ENCODE measurements at places on chromosomes 6 and 20. TPM values are rescaled to one million over a fixed set of nuclear protein-coding genes. Genes with fewer than 3 reads are reported as not detected.

GRCh38 chr6:24574809-24575208, 71.2 kb downstream of the KIAA0319 start:
- no peak overlapping the region for H3K27ac ChIP-seq
- peak; percentile 13 for DNase-seq
- H3K36me3 ChIP-seq, result no peaks in the 10 kb centered on the region
- H3K4me1 ChIP-seq, result no peaks in the 10 kb centered on the region

DNA sequence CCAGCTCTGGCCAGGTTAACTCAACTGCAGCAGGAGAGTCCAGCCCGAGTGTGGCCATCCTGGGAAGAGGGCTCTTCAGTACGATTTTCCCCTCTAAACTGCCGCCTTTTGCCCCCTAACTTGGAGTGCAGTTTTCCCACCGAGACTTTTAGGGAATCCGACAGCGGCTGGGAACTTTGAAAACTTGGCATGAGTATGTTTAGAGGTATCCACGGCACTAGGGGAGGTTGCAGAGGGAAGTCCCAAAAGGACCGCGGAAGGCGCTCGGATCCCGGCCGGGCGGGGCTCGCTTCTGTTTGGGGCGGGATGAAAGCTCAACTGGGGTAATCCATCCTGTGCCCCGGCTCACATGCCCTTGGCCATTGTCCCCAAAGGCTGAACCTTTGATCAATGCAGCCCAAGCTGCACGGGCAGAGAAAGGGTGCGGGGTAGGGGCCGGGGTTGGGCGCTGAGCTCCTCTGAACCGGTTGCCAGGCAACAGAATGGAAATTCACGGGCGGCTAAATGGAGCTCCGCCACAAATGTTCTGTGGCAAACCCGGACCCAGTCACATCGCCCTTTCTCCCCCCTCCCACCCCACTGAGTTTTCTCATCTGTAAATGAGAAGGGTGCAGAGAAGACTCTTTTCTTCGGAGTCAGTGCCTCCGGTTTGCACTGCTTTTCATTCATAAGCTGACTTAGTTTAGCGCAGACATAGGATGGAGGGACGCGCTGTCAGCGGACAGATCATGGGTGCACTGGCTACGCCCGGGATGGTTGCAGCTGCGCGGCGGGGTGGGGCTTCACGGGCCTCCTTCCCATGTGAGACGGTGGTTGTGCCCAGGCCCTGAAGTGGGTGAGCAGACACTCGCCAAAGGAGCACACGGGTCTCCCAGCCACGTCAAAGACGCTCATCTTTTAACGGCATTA, 2.3 kb downstream of the BMP6 start:
- no peak overlapping the region for H3K27ac ChIP-seq
- DNase-seq, result peak; percentile 22
- H3K4me3 ChIP-seq, result peak overlapping the region; percentile 67
- H3K36me3 ChIP-seq, result no peaks in the 10 kb centered on the region
- peaks cover 58% of the 10 kb centered on the region for H3K4me1 ChIP-seq
- peaks cover 39% of the 10 kb centered on the region for H3K27me3 ChIP-seq

- peak overlapping the region; percentile 42 for H3K4me3 ChIP-seq
- H3K27me3 ChIP-seq, result no peaks in the 10 kb centered on the region
- H3K36me3 ChIP-seq, result no peaks in the 10 kb centered on the region
- H3K4me1 ChIP-seq, result peaks cover 58% of the 10 kb centered on the region
Measured at GRCh38 chr20:58017231-58017969, 211.1 kb downstream of the ANKRD60 start.

- H3K4me3 ChIP-seq, result no peak overlapping the region
- no peak overlapping the region for H3K27ac ChIP-seq
- peaks cover 76% of the 10 kb centered on the region for H3K27me3 ChIP-seq
- DNase-seq, result no peak
- H3K36me3 ChIP-seq, result no peaks in the 10 kb centered on the region
Measured at GRCh38 chr20:24289737-24290481, 179.5 kb upstream of the SYNDIG1 start.

DNA sequence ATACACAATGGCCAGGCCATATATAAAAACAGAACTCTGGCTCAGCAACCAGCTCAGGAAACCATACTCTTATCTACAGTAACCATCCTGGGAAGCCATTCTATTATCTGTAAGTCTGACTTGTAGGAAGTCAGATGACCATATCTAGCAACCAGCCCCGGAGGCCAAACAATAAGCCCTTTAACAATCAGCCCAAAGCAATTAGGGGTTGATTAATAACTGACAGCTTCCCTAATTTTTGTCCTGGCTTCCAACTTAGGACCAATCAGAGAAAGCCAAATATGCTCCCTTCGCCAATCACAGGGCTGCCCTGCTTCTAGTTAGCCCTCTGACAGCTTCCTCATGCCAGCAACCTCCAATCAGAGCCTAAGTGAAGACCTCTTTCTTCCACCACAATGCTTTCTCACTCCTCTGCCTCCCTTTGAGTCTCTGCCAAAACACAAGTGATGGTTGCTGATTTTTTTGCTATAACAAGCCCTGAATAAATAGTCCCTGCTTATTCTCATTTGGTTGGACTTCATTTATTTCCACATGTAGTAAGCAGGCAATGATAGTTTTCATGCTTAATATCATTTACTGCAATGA, 37.8 kb upstream of the STXBP5 start:
- no peaks in the 10 kb centered on the region for H3K27me3 ChIP-seq
- H3K36me3 ChIP-seq, result no peaks in the 10 kb centered on the region
- peaks cover 36% of the 10 kb centered on the region for H3K4me1 ChIP-seq
- H3K4me3 ChIP-seq, result no peak overlapping the region

- H3K27me3 ChIP-seq, result peaks cover 81% of the 10 kb centered on the region
- no peak within 1 kb of the TSS for H3K27ac ChIP-seq
- peak within 1 kb of the TSS; percentile 41 for H3K4me3 ChIP-seq
- no peaks in the 10 kb centered on the region for H3K36me3 ChIP-seq
- DNase-seq, result peak; percentile 25
Measured at GRCh38 chr20:46308258-46309157, at the start of gene CDH22. Gene CDH22 (minus strand): TSS chr20:46308498. CDS start chr20:46251294, 57,204 bp downstream.

DNA sequence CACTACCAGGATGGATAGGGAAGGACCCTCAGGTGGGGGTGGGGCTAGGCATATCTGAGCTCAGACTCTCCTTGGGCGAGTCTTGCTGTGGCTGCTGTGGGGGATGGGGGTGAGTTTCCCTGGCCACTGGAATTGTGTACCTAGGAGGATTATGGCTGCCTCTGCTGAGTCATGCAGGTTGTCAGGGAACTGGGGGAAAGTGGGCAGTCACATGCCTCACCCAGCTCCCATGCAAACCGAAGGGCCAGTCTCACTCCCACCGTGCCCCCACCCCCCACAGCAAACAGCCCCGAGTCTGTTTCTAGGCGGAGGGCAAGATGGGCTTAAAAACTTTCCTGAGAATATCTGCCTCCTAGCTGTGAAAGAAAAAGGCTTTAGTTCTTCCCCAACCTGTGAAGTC, 210.3 kb upstream of the FERMT1 start:
- peaks cover 29% of the 10 kb centered on the region for H3K27me3 ChIP-seq
- H3K27ac ChIP-seq, result no peak overlapping the region
- peak; percentile 46 for DNase-seq
- peaks cover 10% of the 10 kb centered on the region for H3K4me1 ChIP-seq

- DNase-seq, result no peak
- no peak overlapping the region for H3K4me3 ChIP-seq
- H3K36me3 ChIP-seq, result peaks cover 32% of the 10 kb centered on the region
- H3K27ac ChIP-seq, result no peak overlapping the region
Measured at GRCh38 chr6:37477656-37478435, 21.8 kb downstream of the CCDC167 start.

- no peaks in the 10 kb centered on the region for H3K27me3 ChIP-seq
- peak; percentile 77 for DNase-seq
- H3K4me3 ChIP-seq, result peak overlapping the region; percentile 39
- peaks cover 34% of the 10 kb centered on the region for H3K4me1 ChIP-seq
- H3K27ac ChIP-seq, result peak overlapping the region; percentile 90
Measured at GRCh38 chr6:84467296-84467695, 239.9 kb upstream of the CEP162 start.

DNA sequence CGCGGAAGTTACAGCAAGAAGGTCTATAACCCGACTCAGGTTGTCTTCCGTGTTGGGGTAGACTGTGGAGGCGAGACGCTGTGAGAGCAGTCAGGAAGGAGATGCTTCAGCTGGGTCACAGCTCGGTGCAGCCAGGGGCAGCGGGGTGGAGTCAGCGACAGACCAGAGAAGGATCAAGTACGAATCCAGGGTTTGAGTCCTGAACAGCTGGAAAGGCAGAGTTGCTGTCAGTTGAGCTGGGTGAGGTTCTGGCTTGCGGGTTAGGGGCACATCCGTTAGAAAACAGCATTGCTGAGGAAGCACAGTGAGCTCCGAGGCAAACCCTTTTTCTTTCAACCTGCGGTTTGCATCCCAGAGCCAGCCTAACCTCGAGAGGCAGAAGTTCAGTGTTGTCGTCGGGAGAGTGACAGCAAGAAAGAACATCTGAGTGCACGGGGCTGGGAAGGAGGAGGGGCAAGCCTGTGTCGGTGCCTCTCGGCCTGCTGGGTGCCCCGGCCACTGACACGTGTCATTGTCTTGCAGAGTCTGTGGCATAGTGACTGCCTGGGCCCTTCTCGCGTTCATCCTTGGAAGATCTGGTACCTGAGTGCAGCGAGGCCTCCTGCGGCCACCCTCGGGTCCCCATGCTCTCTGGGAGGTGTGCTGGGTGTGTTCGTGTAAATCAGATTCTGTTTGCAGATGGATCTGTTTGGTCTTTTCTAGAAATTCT, 20.0 kb downstream of the PNLDC1 start:
- no peaks in the 10 kb centered on the region for H3K36me3 ChIP-seq
- DNase-seq, result no peak
- H3K4me3 ChIP-seq, result no peak overlapping the region
- H3K4me1 ChIP-seq, result no peaks in the 10 kb centered on the region
- no peak overlapping the region for H3K27ac ChIP-seq

DNA sequence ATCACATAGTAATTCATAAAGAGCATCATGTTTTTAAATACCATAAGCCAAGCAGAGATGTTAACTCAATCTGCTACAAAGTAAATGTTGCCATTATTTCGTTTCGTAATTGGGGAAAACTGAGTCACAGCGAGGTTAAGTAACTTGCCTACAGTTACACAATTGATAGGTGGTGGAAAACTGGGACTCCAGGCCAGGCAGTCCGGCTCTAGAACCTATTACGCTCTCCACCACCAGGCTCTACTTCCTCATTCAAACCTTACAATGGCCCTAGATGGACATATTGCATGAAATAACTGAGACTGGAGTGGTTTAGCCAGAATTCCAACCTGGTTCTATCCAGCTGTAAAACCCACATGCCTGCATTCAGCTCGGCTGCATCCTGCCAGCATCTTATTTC, 58.2 kb downstream of the LINC00237 start:
- no peak for DNase-seq
- H3K4me3 ChIP-seq, result no peak overlapping the region
- H3K27me3 ChIP-seq, result peaks cover 36% of the 10 kb centered on the region
- H3K27ac ChIP-seq, result no peak overlapping the region
- no peaks in the 10 kb centered on the region for H3K36me3 ChIP-seq

GRCh38 chr6:149855040-149855654, 9.0 kb downstream of the LRP11 start:
- H3K4me3 ChIP-seq, result peak overlapping the region; percentile 64
- DNase-seq, result peak; percentile 93
- H3K27me3 ChIP-seq, result no peaks in the 10 kb centered on the region
- H3K36me3 ChIP-seq, result no peaks in the 10 kb centered on the region
- peak overlapping the region; percentile 97 for H3K27ac ChIP-seq

GRCh38 chr6:89842228-89842627, 12.5 kb downstream of the CASP8AP2 start:
- no peak overlapping the region for H3K27ac ChIP-seq
- H3K4me1 ChIP-seq, result 0 out of 2 replicates have a peak, but pooled peaks cover 11% of the 10 kb centered on the region
- no peaks in the 10 kb centered on the region for H3K27me3 ChIP-seq
- no peak overlapping the region for H3K4me3 ChIP-seq
- no peaks in the 10 kb centered on the region for H3K36me3 ChIP-seq
- DNase-seq, result peak; percentile 4

- H3K4me1 ChIP-seq, result no peaks in the 10 kb centered on the region
- no peak for DNase-seq
- H3K27me3 ChIP-seq, result no peaks in the 10 kb centered on the region
- no peak overlapping the region for H3K27ac ChIP-seq
Measured at GRCh38 chr6:130964808-130965604, 98.0 kb downstream of the EPB41L2 start.

- DNase-seq, result no peak
- H3K36me3 ChIP-seq, result no peaks in the 10 kb centered on the region
- H3K4me1 ChIP-seq, result peaks cover 26% of the 10 kb centered on the region
Measured at GRCh38 chr6:125586605-125587004, 162.8 kb upstream of the HEY2 start.

- DNase-seq, result peak; percentile 55
- peaks cover 9% of the 10 kb centered on the region for H3K4me1 ChIP-seq
- H3K4me3 ChIP-seq, result no peak overlapping the region
- no peaks in the 10 kb centered on the region for H3K36me3 ChIP-seq
Measured at GRCh38 chr6:43471399-43471798, 6.0 kb upstream of the TJAP1 start.

DNA sequence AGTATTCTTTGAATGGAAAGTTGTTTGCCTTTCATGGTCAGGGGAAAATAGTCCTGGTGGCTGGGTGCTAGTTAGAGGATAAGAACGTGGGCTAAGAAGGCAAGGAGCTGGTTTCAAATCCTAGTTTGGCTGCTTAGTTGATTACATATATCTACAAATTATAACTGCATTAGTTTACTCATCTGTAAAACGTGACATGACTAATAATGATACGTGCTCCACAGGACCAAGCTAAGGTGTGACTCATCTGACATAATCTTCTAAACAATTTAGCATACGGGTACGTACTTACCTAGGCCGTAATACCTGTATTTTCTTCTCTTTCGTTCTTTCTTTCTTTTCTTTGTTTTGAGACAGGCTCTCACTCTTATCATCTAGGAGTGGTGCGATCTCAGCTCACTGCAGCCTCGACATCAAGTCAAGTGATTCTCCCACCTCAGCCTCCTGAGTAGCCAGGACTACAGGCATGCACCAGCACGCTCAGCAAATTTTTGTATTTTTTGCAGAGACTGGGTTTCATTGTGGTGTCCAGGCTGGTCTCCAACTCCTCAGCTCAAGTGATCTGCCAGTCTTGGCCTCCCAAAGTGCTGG, 1274.2 kb upstream of the GJE1 start:
- H3K27me3 ChIP-seq, result no peaks in the 10 kb centered on the region
- H3K4me3 ChIP-seq, result peak overlapping the region; percentile 56
- H3K36me3 ChIP-seq, result no peaks in the 10 kb centered on the region
- peak; percentile 65 for DNase-seq
- peak overlapping the region; percentile 83 for H3K27ac ChIP-seq

DNA sequence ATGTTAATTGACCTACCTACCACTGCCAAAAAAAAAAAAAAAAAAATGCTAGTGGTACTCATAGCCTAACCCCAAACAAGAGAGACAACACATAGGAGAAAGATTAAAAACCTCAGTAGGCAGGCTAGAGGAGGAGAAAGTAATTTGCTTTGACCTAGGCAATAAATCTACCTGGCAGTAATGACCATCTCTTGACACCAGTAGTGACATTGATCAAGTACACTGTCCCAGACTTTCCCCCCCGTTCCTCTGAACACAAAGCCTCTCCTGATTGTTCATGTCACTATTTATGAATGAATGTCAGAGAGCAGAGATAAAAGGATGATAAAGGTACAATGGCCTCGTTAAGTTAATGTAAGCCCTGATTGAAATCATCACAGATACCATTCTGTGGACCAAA, 746.8 kb downstream of the CBLN4 start:
- H3K36me3 ChIP-seq, result no peaks in the 10 kb centered on the region
- H3K27ac ChIP-seq, result no peak overlapping the region
- H3K4me3 ChIP-seq, result no peak overlapping the region
- DNase-seq, result no peak

The GLO1 gene
- total RNA-seq, result 194 TPM

The GRM1 gene
- not detected for total RNA-seq

The ZNF391 gene
- 5.9 TPM for total RNA-seq

The ZBP1 gene
- not detected for total RNA-seq

The FAM209B gene
- total RNA-seq, result not detected

The RAET1E gene
- 1.7 TPM for total RNA-seq

The HTR1E gene
- total RNA-seq, result not detected

The PHIP gene
- 21.2 TPM for total RNA-seq

The CBFA2T2 gene
- total RNA-seq, result 9.7 TPM
